ENCODE measurements at places on chromosomes 13 and 19. TPM values are rescaled to one million over a fixed set of nuclear protein-coding genes. Genes with fewer than 3 reads are reported as not detected.

Gene CLEC4M
- not detected for total RNA-seq

Gene USHBP1
- not detected for total RNA-seq

Gene TCF3
- total RNA-seq, result 141 TPM

Gene SPTBN4
- 1.3 TPM for total RNA-seq

Gene METTL21C
- total RNA-seq, result not detected

Gene LSM7
- 158 TPM for total RNA-seq

Gene IFNL1
- total RNA-seq, result not detected

Gene OR7C1
- total RNA-seq, result 0.05 TPM

Gene PRDX2
- total RNA-seq, result 130 TPM

Gene SBK2
- total RNA-seq, result 39.9 TPM

Data from myocyte (in vitro differentiated cells).